NCI-H2029 (cell line): ENCODE measurements at places on chromosomes 4 and X.

- no peak for DNase-seq
These were observed 35.7 kb downstream of the PIGG start for GRCh38 chr4:534576-535151.

DNA sequence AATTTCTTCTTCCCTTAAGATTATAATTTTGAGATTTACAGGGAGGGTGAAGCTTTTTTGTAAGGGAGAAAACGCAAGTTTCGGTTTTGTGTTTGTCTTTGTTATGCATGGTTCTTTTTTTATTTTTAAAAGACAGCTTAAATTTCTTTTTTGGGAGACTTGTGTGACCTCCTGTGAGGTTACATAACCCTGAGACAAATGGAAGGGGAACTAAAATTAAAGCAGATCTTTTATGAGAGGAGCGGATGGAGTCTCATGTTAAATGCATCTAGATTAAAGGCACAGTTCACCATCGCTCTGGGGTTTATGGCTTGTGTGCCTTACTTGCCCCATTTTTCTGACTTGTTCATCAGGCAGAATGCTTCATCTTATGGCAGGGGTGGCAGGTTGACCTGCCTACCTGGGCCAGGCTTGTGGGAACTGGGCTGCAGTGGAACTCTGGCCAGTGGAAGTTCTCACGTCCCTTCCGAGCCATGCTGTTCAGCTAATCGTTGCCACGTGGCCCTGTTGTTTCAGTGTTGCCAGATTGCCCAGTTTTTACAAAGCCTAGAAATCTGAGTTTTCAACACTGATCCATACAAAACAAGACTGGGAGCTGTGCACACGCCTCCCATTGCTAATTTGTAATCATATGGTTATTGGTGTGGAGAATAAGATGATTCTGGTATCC lies 291.8 kb downstream of the ARHGAP10 start:
- no peak for DNase-seq

- DNase-seq = no peak
These were observed 28.1 kb upstream of the GLRA3 start for GRCh38 chr4:174856926-174857800.

GRCh38 chrX:11446336-11446735 lies 153.1 kb downstream of the AMELX start:
- DNase-seq = no peak

DNA sequence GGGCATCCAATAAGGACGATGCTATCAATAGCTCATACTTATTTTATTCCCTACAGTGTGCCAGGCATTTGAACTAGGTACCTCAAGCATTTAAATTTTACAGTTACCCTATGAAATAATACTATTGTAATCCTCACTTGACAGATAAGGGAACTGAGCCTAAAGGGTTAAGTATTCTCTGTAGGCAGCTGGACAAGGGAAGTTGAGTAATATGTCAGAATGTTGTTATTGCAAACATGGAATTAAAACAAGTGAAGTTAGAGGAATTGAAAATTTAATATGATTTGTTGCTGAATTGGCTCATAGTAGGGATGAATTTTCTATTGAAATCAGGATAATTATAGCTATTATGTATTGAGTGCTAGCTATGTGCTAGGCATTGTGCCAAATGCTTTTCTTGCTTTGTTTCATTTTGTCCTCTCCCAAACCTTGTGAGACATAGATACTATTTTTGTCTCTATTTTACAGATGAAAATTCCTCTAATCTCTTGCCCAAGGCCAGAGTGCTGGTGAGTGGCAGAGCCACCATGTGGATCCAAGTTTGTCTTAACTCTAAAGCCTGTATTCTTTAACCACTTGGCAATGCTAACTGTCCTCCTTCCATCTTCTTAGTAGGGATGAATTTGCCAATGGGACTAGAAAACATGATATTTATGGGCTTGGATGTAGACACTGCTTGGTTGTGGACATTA lies 58.1 kb downstream of the TMEM164 start:
- DNase-seq = no peak

GRCh38 chr4:15691346-15692135 lies 9.9 kb downstream of the FAM200B start:
- no peak for DNase-seq

DNA sequence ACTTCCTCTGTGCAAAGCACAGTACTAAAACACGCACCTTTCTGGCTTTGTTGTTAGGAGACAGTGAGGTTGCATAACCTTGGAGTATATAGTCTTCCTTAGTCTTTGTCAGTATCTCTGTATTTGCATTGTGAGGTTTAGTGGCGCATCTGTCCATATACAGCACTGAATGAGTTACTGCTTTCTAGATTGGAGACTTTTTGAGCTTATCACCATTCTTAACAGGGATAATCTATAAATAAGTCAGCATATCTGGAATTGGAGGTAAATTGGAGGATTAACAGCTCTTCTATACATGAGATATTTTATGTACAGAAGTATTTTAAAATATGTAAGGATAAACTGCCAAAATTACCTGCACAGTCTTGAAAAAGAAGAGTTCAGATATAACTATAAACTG lies 4.3 kb downstream of the FHDC1 start:
- DNase-seq = no peak

DNA sequence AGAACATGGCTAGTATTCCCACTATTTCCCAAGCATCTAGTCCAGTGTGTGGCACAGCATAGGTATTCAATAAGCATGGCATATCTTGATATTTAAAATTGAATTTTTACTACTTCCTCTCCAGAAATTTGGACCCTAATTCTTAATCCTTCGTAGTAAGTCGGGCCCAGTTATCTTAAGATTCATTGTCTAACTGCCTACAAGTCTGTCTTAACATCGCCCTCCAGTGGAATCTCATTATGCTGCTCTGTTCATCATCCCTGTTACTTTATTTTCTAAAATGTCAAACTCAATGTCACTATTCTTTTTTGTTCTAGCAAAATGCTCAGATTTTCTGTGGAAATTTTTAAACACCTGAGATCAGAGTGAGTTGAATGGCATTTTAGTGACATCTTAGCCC lies 606.2 kb downstream of the KLHL13 start:
- DNase-seq = no peak

DNA sequence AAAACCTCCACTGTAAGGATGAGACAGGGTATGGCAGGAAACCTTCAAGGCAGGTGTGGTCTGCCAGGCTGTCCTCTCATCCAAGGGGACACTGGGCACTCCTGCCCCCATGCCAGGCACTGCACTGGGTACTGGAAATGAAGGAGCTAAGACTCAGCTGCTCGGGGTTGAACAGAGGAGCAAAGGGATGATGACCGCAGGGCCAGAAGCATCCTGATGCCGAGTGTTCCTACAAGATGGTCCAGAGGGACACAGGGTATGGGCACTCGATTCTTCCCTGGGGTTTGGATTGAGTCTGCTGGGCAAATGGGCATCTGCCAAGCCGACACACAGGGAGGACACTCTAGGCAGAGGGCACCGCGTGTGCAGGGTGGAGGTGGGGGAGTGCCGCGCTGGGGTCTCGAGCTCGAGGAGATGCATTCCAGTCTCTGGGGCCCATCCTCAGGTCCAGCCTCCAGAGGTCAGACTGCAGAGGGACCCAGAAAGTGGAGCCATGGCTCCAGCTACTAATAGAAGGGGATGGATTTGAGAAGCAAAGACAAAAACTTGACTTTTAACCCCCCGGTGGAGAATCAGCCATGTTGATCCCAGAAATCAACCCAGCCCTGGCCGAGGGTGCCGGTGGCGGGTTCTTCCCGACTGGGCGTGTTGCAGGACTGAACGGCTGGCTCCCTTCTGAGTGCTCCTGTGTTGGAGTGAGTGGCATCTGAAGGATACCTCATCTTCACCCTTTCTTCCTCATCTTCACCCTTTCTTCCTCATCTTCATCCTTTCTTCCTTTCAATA lies 247.0 kb downstream of the AFAP1 start:
- no peak for DNase-seq

DNA sequence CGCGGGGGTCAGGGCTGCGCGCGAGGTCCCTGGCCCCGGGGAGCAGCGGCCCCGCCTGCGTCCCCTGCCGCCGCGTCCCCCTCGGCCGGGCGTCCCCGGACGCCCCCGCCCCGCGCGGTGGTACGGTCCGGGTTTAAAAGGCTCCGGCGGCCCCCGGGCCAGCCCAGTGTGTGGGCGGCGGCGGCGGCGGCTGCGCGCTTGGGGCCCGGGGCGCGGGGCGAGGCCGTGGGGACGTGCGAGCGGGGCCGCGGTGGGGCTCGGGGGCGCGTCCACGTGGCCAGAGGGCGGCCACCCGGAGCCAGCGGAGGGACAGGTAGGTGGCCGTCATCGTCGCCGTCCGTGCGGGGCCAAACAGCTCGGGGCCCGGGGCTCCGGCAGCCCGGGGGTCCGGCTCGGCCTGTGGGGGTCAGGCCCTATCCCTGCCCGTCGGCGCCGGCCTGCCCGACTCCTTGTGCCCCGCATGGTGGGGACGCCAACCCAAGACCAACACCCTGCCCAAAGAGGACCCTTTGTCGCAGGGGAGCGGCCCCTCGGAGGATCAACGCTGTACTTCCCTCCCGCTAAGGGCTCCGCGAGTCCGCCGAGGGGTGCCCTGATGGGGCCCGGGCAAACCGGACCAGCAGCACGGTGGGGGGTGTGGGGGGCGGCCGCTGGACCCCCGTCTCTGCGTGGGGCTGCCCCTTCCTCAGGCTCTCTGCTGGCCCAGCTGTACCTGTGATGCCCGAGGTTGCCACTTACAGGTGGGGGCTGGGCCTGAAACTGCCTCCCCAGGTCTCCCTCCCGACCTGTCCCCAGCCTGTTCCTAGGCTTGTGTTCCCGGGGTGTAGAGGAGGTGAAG lies at the start of gene PLXNA3:
PLXNA3 (plus strand) TSS at position 166 of the 838 bp plus-strand sequence. CDS start 1,903 bp downstream, outside the sequence.
- no peak for DNase-seq

DNA sequence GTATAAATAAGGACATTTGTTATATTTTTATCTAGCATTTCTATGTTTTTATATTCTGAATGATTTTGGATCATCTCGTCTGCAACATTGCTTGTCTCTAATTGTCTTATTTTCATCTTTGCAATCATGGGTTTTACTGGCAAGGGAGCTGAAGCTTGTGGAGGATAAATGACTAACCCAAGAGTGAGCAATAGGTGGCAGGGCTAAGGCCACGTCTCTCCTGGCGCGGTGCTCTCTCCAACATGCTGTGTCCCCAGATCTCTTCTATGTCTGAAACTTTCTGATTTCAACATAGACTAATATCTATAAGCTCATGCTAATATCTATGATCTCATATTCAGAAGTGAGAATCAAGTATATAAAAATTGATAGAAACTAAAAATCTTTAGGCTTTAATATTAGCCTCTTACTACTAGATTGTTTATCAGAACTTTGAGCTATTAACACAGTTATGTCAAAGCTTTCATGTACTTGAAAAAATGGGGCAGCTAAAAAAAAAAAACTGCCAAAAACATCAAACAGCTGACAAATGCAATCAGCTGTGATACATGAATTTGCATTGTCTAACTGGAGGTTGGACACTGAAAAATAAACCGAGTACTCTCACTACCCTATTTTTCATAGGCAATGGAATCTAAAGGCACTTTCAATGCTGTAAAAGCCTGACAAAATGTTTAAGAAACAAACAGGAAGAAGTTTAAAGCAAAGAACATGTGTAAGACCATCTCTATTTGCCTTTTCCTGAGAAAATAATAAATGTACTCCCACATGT lies 169.2 kb downstream of the TMA16 start:
- DNase-seq = no peak

DNA sequence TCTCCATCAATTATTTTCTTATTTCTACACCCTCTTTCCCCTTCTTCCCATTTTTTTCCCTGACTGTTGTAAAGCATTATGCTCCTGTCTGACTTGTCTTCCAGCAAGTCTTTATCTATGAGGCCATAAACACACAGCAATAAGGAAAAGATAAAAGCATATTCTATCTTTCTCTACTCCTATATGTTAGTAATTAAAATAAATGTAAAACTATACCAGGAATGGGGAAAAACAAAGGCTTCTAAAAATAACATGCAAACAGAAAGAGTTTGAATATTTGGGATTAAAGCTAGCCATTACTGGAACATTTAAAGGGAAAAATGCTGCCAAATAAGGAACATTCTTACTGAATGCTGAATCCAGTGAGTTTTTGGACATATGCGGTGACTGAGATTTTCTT lies 471.7 kb upstream of the HS3ST1 start:
- no peak for DNase-seq

DNA sequence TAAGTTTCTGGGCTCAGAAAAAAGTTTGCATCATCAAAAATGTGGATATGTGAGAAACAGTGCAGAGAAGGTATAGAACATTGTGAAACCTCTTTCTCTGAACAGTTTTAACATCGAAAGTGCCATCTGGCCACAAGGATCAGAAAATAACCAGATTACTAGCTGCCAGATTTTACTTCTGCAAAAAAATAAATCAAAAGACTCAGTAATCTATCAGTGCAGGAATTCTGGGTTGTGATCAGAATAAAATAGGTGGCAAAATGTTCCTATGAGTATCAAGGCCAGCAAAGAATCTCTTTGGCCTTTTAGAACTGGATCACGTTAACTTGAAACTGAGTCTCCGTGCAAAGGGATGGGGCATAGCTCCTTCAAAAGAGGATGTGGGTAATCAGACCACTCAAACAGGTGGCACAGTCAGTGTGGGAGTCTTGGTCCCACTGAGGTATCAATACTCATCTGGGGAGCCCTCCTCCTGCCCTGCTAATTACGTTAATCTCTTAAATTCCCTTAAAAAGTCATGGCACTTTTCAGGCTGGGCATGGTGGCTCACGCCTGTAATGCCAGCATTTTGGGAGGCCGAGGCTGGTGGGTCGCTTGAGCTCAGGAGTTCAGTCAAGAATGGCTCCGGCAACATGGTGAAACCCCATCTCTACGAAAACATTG lies 26.7 kb upstream of the RBM47 start:
- DNase-seq = no peak

- DNase-seq = no peak
These were observed 144.2 kb downstream of the EDA start for GRCh38 chrX:69759921-69760625.

DNA sequence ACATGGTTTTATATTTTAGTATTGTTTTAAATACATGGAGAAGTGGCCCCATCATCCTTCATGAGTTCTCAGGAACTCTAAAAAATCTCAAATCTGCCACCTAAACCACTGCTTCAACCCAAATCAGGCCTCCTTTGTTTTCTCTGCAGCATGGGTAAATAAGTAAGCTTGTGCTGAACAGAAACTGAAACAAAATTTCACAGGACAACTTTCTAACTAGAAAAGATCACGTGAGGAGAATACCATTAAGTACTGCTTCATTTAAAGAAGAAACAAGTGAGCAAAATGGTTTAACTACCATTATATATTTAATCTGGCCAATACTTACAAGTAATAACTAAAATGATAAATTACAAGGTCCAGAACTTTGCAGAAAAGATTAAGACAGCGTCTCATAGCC lies 2.5 kb downstream of the ARAP2 start:
- DNase-seq = no peak

- DNase-seq = no peak
These were observed 1611.1 kb downstream of the ARAP2 start for GRCh38 chr4:34633241-34633640.

- DNase-seq = no peak
These were observed 552.0 kb downstream of the STIM2 start for GRCh38 chr4:27412613-27413012.

DNA sequence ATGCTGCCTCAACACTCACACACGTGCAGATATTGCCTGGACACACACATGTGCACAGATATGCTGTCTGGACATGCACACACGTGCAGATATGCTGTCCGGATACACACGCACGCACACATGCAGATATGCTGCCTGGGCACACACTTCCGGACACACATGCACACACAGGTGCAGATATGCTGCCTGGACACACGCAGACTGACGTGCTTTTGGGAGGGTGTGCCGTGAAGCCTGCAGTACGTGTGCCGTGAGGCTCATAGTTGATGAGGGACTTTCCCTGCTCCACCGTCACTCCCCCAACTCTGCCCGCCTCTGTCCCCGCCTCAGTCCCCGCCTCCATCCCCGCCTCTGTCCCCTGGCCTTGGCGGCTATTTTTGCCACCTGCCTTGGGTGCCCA lies 14.7 kb downstream of the FGFRL1 start:
- DNase-seq = no peak

GRCh38 chr4:80139671-80140070 lies 57.6 kb upstream of the PRDM8 start:
- no peak for DNase-seq
